HS-5 (cell line): ENCODE measurements at places on chromosomes 12 and 14.

- DNase-seq, result no peak
Measured at GRCh38 chr14:94936401-94936892, 166.5 kb upstream of the GSC start.

GRCh38 chr12:128830505-128830893, 6.7 kb upstream of the SLC15A4 start:
- DNase-seq, result no peak

GRCh38 chr14:100322138-100322957, 791 bp upstream of the SLC25A47 start:
- DNase-seq, result no peak

- DNase-seq, result no peak
Measured at GRCh38 chr12:50232771-50233209, 50.5 kb downstream of the LIMA1 start.

GRCh38 chr14:68896132-68896531, 83.0 kb downstream of the ACTN1 start:
- DNase-seq, result no peak

DNA sequence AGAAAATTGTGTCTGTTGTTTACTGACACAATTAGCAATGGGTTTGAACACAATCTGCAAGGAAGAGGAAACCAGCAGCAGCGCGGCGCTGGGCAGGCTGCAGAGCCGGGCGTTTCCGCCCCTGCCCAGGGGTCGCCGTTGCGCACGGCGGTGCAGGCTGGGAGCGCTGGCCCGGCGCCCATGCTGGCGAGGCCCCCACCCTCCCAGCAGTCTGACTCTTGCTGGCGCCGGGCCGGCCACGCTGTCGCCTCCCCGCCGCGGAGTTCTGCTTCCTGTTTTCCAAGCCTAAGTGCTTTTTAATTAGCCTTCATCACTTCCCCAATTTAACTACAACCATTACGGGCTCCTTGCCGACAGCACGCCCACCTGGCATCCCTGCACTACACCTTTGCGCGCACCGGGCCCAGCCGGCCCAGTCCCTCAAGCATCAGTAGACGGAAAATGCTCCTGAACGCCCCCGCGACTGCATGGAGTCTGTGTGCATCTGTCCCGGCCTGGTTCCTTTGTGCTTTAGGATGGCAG, 212.1 kb downstream of the GXYLT1 start:
- no peak for DNase-seq

DNA sequence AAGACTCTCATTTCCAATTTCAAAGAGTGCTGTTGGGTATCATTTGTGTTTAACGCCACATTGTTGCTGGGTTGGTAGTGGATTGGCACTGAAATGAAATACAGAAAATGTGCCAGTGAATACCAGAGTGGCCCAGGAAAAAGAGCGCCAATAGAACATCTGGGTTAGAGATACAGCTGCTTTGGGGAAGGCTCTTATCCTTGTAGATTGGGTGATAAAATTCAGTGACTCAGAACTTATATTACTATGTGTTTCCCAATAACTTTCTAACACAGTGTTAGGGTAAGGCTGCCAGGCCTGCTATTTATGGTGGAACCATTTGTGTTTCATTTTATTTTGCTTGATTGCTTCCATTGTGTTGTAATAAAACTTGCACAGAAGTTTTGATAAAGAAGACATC, 168.2 kb upstream of the SSTR1 start:
- DNase-seq, result peak; percentile 16

- no peak for DNase-seq
Measured at GRCh38 chr14:103298620-103299019, 35.4 kb upstream of the EIF5 start.

GRCh38 chr12:8475508-8476203, 19.9 kb downstream of the CLEC6A start:
- no peak for DNase-seq

DNA sequence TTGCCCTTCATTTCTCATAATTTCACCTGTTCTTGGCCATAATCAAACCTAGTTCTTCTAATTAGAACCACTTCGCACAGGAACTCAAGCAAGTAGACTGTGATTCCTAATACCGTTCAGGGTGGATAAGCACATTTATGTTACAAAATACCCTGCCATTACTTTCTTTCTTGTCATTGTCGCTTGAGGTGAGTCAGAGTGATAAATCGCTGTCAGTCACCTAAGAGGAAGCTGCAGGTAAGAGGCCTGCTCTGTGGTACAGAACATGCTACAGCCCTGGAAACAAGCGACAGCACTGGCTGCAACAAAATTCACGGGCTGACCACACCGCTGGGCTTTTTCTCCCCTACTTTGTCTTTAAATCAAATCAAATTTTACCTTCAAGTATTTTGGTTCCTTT, 218.2 kb downstream of the ANO6 start:
- no peak for DNase-seq

- DNase-seq, result no peak
Measured at GRCh38 chr14:44505588-44505987, 1.5 kb downstream of the FSCB start.

DNA sequence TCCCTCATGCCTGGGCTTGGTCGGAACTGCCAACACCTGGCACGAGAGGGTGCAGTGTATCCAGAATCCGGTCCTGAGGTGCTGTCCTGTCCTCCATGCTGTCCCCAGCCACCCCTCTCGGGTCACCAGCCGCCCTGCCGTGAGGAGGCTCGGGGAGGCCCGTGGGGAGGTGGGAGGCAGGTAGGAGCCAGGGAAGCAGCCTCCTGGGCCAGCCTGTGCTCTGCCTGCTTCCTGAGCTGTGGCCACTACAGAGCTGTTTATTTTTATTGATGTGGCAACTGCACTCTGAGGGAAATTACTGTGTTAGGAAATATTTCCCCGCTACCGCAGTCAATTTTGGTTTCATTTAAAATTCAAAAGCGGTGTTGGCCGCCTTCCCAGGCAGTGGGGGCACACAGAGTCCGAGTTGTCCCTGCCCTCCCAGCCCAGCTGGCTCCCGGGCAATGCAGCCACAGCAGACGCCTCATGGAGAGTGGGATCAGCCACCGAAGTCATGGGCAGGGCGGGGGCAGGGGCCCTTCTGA, 18.3 kb downstream of the NOC4L start:
- DNase-seq, result peak; percentile 58

GRCh38 chr12:63870838-63871237, 26.3 kb downstream of the SRGAP1 start:
- no peak for DNase-seq

DNA sequence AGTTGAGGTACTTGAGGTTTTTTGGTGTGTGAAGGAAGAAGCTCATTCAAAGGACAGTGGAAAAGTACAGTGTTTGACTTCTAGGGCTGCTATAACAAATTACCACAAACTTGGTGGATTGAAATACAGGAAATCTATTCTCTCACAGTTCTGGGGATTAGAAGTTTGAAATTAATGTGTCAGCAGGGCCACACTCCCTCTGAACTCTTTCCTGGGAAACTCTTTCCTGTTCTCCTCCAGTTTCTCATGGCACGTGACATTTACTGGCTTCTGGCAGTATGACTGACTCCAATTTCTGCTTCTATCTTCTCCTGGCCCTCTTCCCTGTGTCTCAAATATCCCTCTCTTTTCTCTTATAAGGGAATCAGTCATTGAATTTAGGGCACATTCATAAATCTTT, 160.2 kb downstream of the CCDC91 start:
- DNase-seq, result no peak

- DNase-seq, result no peak
Measured at GRCh38 chr12:78087363-78087675, 256.6 kb downstream of the NAV3 start.

DNA sequence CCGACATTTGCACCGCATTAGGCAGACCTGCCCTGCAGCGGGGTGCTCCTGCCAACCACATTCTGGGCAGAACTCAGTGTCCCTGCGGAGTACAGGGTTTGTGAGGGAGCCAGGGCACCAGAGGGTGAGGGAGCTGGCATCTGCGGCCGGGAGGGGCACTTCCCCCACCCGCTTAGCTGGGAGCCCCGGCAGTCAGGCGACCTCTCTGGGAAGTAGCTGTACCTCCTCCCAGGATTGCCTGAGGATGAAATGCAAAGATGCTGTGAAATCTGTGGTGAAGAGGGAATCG, 58.6 kb downstream of the ANKRD9 start:
- no peak for DNase-seq

- no peak for DNase-seq
Measured at GRCh38 chr12:128947209-128947608, 93.9 kb downstream of the GLT1D1 start.

GRCh38 chr14:22533739-22534359, 55.2 kb downstream of the DAD1 start:
- DNase-seq, result no peak

DNA sequence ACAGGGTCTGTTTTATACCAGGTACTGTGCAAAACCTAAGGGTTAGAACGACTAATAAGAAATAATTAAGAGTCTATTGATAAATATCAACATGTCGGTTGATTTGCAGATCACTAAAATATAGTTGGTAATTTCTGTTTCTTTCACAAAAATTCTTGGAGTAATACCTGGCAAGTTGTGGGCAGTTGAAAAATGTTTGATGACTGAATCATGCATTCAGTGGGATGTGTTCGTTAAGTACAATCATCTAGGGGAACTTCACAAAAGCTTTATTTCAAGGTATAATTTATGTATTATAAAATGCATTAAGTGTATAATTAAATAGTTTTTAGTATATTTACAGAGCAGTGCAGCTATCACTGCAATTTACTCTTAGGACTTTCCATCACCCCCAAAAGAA, 120.0 kb downstream of the KCNA5 start:
- no peak for DNase-seq

DNA sequence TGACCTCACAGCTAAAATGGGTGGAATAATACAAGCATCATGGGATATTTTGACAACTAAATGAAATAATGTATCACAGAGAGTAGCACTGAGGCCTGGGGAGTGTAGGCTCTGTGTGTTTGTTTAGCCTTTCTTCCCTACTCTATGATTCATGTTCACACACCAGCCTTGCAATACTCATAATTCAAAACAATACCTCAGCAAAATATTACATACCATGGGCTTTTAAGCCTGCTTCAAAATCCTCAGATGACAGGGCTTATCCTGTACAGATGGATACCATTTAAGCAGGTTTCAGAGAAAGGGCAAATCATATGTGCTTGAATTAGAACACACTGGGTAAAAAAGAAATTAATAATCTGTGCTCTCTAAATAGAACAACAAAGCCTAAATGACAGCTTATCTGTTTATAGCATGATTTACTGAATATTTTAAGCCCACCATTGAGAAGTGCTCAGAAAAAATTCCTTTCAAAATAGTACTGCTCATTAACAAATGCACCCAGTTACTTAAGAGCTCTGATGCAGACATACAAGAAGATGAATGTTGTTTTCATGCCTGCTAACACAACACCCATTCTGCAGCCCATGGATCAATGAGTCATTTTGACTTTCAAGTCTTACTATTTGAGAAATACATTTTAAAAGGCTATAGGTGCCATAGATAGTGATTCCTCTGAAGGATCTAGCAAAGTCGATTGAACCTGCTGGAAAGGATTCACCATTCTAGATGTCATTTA, 84.9 kb upstream of the ADAMTS20 start:
- DNase-seq, result no peak

DNA sequence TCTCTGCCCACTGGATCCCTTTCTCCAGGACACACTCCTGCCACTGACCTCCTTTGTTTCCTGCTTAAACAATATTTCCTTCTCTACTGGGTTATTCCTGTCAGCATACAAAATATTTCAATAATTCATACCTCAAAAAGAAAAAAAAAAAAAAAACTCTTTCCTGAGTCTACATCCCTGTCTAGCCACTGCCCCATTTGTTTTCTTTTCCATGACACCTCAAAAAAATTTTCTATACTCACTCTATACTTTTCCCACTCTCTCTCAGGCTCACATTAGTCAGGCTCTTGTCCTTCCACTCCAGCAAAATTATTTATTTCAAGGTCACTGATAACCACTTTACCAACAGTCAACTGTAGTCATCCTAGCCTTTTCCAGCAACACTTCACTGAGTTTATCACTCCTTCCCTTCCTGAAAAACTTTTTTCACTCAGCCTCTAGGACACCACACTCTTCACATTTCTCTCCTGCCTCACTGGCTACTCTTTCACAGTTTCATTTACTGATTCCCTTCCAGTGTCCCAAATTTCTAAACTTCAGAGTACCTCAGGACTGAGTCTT, 29.4 kb upstream of the GXYLT1 start:
- DNase-seq, result no peak

DNA sequence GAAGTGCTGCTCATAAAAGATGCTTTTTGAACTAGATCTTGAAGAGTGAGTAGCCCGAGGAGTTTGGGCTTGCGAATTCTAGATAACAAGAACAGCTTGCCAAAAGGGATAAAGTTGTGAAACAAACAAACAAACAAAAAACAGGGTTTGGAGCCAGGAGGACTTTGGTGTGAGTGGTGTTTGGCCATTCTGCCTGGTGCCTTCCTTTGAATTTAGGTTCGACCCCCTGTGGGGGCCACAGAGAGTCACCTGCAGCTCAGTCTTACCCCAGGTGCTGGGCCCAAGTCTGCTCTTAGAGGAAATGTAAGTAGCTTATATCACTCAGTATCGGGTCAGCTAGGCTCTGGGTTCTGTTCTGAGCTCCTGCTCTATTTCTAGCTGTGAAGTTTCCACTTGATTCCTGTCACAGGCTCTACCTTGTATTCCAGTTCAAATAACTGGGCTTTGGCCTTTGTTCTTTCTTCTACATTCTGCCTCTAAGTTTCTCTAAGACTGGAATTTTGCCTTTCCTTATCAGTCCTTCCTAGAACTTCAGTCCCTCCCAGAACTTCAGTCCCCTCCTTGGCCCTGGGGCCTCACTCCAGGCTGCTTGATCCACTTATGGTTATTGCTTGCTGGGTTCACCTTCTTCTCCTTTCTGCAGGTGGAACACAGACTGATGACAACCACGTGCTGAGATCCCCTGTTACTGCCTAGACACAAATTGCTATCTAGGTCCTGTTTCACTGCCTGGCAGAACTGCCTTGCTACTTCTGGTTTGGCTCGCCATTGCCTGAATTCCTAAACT, 20.5 kb upstream of the DUSP6 start:
- DNase-seq, result no peak

GRCh38 chr12:94426049-94426448, 33.6 kb downstream of the CEP83 start:
- no peak for DNase-seq

GRCh38 chr14:33792009-33792719, 158.7 kb downstream of the EGLN3 start:
- DNase-seq, result no peak

DNA sequence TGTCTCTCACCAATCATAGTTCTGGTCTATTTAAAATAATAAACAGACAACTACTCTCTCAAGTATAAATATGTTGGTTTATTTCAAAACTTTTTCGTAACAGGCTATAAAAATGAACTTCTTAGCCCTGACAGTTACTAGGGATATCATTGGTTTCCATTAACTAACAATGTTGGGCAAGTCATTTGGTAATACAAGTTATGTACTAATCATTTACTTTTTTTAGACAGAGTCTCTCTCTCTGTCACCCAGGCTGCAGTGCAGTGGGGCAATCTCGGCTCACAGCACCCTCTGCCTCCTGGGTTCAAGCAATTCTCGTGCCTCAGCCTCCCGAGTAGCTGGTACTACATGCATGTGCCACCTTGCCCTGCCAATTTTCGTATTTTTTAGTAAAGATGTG, 14.6 kb upstream of the KANSL2 start:
- no peak for DNase-seq

- no peak for DNase-seq
Measured at GRCh38 chr12:76560086-76560491, 518 bp upstream of the OSBPL8 start.
